HEK293T (cell line): ENCODE measurements at places on chromosomes 2 and 18.

- no peak for DNase-seq
These were observed 114.3 kb downstream of the SPP2 start for GRCh38 chr2:234164493-234165413.

DNA sequence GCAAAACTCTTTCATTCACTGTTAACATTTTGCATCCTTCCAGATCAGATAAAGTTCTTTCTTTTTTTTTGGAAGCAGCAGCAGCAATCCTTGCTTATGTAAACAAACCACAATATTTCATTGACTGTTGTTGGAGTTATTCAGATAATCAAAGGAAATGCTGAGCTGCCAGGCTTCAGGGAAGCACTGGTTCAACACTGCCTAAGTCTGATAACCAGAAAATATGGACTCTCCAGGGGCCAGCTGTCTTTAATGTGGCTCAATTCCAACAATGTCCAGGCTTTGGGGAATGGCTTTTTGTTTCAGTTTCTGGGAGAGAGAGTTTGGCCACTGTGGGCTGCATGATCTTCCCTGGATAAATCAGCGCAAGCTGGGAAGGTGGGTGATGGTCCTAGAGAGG is 354.3 kb downstream of the AKAIN1 start:
- no peak for DNase-seq

- DNase-seq, result no peak
These were observed 9.4 kb upstream of the PRLH start for GRCh38 chr2:237556773-237557632.

- no peak for DNase-seq
These were observed 108.5 kb downstream of the SOCS6 start for GRCh38 chr18:70397259-70397925.

GRCh38 chr2:85458601-85459563 is 40.4 kb downstream of the SH2D6 start:
- no peak for DNase-seq

- no peak for DNase-seq
These were observed 22.0 kb upstream of the GMPPA start for GRCh38 chr2:219476652-219477151.

- DNase-seq, result no peak
These were observed 19.6 kb upstream of the TEX44 start for GRCh38 chr2:231573096-231573495.

DNA sequence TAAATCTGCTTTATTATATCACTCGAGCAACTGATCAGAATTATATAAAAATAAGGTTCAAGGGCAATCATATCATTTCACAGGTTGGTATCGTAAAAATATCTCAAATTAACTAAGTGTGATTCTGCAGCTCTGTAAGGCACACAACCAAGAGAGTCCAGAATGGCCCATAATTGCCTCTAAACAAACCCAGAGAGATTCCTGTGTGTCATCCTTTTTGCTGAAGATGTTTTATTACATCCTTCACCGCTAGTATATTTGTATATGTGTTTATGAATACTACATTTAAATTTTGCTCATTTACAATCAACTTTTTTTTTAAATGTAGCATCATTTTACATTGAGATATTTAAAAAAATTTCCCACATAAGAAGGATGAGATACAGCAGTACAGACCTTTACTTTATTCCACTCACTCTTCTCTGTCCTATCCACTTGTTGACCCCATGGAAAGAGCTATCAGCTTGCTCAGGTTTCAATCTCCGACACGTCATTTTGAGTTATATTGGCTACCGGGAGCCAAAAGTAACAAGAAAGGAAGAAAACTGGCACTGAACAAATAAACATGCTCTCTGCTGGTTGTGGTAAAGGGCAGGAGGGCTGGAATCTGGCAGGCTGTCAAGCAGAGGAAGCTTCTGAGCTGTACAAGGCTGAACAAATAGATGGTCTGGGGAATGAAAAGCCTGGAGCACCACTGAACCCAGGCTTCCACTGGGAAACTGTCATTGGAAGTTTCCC is 23.1 kb downstream of the PLA2R1 start:
- DNase-seq, result no peak

- no peak for DNase-seq
These were observed 7.4 kb upstream of the B3GNT7 start for GRCh38 chr2:231387904-231388724.
